ENCODE measurements at places on chromosomes 4 and X.

GRCh38 chrX:41655631-41656030, 33.1 kb upstream of the GPR34 start:
- no peak for DNase-seq

DNA sequence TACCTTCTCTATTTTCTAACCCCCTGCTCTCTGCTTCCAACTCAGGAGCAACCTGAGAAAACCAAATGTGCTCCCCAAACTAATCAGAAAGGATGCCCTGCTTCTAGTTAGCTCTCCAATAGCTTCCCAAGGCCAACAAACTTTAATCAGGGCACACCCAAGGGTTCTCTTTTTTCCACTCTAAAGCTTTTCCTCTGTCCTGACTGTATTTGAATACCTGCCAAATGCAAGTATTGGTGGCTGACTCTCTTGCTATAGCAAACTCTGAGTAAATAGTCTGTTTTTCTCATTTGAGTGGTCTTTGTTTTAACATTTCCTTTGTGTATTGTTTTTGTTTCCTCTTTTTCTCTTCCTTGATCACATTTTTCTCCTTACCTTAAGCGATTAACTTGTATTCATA, 52.5 kb downstream of the GBA3 start:
- DNase-seq: no peak

DNA sequence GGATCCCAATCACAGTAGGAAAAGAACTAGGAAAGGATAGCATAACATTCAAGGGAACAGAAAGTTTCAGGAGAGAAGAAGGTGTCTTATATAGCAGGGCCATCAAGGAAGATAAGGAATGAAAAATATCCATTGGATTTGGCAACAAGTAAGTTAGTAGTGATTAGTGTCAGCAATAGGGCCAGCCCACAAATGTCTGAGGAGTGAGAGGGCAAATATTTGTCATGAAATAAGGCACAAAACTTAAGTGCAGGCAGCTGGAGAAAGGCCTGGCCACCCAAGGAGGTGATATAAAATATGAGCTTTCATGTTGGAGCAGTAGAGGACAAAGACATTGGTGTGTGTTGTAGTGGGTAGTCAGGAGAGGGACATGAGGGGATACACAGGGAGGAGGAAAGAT, 132.1 kb downstream of the COL4A6 start:
- DNase-seq: no peak

GRCh38 chr4:128871948-128872347, 62.4 kb downstream of the JADE1 start:
- no peak for DNase-seq

DNA sequence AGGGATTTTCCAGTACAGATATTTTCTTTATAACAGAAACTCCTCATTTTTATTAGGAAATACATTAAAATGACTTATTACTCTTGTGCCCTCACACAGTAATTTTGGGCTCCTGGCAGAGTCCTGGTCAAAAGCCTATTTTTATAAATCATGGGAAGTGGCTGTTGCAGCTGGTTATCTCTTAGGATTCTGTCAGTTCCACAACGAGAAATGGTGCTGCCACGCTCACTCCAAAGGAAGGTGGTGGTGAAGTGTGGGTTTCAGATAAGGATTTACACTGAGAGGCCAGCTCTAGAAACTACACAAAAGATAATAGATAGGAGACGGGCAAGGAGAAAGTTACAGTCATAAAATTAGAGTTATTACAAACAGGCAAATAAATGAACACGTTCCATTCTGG, 159.2 kb upstream of the FAM241A start:
- no peak for DNase-seq

DNA sequence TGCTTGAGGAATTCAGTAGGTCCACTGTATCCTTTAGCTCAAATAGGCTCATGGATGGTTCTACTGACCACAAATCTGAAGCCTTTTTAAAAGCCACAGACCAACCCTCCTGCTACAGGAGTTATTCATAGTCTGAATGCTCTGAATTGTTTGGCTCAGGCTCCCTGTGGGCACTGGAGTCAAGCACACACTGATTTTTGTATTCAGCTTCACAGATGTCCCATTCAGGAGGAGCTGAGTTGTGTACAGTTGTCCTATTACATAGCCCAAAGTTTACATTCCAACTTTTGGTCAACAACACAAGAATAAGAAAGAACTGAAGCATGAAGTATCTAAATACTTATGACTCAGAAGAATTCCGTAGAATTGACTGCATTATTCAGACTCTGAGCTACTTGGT, 243.9 kb downstream of the UNC5C start:
- no peak for DNase-seq

- no peak for DNase-seq
Measured at GRCh38 chrX:149462849-149463248, 42.3 kb downstream of the IDS start.

GRCh38 chr4:83250687-83251446, 33.7 kb downstream of the COQ2 start:
- no peak for DNase-seq

DNA sequence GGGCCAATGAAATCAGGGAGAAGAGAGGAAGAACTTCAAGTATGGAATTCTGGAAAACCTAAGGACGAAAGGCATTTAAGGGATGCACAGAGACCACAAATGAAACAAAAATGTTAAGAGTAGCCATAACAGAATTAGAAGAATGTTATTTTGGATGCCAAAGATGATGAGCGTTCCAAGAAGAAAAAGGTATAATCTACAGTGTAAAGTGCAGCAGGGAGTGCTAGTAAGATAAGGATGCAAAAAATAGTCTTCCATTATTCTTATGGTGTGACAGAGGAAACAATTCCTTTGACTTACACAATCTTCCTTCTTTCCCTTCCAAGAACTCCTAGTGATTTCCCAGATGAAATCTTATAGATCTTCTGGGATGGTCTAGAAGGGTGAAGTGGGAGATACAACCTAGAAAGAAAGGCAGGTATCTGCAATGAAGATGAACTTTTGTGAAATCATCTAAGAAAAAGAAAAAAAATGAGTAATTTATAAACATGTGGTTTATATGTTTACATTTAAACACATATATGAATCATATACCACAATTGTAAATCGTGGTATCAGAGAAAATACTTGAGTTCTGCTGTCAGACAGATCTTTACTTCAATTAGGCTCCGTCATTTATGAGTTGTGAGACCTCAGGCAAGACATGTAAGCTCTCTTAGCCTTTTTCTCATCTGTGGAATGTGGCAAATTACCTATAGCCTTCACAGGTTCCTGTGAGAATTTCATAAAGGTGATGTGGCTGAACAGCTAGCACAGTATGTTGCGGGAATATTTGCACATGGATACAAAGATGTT, 8.1 kb downstream of the MORF4L2 start:
- no peak for DNase-seq

GRCh38 chr4:94304365-94304971, 38.2 kb downstream of the HPGDS start:
- no peak for DNase-seq

GRCh38 chr4:180101348-180102083, 2141.7 kb upstream of the TENM3 start:
- no peak for DNase-seq

DNA sequence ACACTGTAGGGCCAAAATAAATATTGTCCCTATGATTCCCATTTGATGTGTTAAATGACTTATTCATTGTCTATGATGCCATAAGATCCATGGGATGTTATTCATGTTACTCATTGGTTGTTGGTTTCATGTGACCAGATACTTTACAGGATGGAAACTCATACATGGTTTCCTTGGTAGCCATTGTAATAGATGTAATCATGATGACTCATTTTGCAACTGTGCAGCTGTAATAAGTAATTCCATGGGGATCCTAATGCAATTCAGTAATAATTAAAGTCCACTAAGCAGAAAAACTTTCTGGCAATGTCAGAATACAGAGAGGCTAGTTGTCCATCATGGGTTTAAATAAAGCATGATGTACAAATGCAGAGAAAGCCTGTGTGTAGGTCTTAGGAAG, 389.7 kb upstream of the NR3C2 start:
- DNase-seq: no peak

- DNase-seq: no peak
Measured at GRCh38 chrX:124719060-124719459, 372.7 kb downstream of the SH2D1A start.

DNA sequence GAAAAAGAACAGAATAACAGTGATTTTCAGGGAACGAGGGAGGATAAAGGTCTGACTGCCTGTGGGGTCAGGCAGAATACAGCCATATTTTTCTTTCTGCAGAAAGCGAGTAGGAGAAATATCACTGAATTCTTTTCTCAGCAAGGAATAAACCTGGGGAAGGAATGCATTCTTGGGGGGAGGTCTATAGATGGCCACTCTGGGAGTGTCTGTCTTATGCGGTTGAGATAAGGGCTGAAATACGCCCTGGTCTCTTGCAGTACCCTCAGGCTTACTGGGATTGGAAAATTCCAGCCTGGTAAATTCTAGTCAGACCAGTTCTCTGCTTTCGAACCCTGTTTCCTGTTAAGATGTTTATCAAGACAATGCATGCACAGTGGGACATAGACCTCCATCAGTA, 26.3 kb downstream of the CNGA1 start:
- no peak for DNase-seq

- DNase-seq: no peak
Measured at GRCh38 chr4:13906727-13907126, 279.2 kb upstream of the BOD1L1 start.

- no peak for DNase-seq
Measured at GRCh38 chr4:155900381-155900780, 3.1 kb upstream of the TDO2 start.

DNA sequence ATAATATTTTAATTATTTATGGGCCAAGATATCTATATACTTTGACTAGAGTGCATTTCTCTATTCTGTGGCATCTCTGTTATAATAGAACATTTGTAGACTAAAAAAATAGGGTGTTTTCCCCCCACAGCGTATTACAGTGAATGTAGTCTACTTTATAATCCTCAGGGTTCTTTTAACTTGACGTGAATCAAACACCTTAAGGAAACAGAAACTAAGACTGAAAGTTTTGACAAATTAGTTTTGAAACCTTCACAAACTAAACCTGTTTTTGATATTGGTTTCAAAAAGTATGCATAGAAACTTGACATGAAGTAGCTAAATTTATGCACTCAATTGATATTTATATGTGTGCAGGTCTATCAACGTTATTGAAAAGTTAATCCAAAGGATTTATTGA, 1963.1 kb upstream of the TENM3 start:
- DNase-seq: no peak

GRCh38 chr4:100576570-100576969, 58.7 kb upstream of the EMCN start:
- DNase-seq: no peak

DNA sequence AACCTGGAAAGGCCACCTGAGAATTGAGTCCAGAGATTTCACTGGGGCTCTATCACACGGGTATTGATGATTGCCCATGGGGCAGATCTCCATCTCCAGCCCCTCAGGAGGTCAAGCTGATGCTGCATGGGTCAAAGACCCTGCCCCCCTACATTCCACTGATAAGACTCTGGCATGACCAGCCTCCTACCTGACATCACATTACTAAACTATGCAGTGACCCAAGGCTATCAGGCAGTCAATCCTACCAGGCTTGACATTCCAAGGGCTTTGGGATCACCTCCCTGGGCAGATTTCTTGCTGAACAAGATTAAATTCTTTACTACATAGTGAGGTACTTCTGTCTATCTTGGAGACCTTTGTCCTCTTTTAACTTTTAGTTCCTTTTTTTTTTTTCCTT, 192.7 kb upstream of the STS start:
- no peak for DNase-seq

- DNase-seq: no peak
Measured at GRCh38 chrX:111083081-111083480, 12.9 kb upstream of the PAK3 start.
